IPS-NIHi11 (cell line): ENCODE measurements at places on chromosomes 3 and 15.
A peak's percentile ranks its signal among the peaks of the same experiment; 100 is the strongest.

DNA sequence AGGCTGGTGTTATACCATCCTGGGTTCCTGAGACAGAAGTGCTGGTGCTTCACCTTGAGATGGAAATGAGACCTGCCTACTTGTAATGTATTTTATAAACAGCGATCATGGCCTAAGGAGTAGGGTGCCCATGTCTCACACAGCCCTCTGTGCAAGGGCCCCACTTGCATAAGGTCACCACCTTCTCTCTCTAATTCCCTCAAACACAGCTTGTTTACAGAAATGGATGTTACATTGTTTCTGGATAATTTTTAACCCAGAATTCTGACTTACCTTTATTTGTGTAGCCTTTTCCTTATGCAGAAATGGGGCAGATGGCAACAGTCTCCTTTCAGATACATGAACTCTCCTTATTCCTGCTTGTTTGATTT is 95.1 kb upstream of the UMPS start:
- DNase-seq, result no peak

- DNase-seq, result peak; percentile 50
Measured at GRCh38 chr3:39707314-39707909, 102.0 kb upstream of the MYRIP start.

DNA sequence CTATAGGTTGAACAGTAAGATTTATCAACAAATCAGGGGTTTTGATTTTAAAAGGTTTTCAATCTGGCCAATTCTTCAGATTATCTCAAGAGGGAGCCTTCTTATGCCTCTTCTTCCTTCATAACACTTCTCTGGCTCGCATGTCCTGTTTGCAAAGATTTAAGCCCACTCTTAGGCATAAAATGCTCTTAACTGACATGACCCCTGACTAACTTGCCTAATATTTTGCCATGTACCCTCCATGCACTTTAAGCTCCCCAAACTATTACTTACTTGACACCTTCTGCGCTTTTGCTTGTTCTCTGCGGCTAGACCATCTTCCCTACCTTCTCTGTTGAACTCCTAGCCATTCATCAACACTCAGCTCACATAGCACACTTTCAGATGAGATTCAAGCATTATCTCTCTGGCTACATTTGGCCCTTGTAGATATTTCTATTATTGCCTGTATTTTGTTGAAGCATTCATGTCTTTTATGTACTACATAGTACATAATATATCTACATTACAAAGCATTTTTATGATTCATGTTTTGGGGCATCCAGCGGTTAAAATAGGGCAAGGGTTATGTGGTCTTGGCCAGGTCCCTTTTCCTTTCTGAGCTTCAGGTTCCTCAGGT is 1.0 kb upstream of the ARIH1 start:
- no peak for DNase-seq

DNA sequence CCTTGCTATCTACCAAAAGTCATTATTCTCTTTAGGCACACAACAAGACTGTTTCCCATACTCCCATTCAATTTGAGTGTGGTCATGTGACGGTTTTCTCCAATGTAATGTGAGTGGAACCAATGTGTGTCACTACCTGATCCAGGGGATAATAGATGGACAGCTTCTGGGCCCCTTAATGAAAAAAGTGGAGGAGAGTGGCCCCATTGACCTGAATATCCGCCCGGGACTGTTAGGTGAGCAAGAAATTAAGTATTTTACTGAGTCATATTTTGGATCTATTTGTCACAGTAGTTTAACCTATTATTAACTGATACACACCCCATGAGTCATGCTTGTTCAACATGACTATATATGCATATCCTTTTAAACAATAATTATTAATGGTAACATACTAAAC is 15.1 kb upstream of the ARID3B start:
- DNase-seq, result no peak

GRCh38 chr3:110405830-110406585 is 665.6 kb upstream of the NECTIN3 start:
- no peak for DNase-seq

DNA sequence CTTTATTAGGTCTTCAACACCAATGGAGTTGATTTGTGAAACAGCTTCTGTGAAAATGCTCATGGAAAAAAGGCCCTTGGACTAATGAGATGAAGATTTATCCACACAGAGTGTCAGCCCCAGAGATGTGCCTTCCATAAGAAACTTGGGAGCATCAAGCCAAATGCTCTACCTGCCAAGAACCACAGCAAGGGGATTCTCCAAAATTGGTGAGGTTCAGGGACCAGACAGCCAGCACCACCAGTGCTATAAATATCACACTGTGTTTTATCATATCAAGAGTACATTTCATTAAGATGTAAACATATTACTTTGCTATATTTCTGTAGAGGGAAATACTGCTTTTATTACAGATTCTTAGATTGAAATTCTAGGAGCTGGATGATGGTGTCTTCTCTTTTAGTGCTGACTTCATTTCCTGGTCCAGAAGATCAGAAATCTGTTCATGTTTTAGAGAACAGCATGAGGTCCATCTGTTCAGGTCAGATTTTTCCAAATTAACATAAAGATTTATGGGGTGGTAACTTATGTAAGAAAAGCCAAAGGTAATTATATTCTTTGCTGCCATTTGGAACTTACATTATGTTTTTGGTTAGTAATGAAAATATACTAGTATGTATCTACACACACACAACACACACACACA is 17.7 kb downstream of the SLC35G2 start:
- no peak for DNase-seq

DNA sequence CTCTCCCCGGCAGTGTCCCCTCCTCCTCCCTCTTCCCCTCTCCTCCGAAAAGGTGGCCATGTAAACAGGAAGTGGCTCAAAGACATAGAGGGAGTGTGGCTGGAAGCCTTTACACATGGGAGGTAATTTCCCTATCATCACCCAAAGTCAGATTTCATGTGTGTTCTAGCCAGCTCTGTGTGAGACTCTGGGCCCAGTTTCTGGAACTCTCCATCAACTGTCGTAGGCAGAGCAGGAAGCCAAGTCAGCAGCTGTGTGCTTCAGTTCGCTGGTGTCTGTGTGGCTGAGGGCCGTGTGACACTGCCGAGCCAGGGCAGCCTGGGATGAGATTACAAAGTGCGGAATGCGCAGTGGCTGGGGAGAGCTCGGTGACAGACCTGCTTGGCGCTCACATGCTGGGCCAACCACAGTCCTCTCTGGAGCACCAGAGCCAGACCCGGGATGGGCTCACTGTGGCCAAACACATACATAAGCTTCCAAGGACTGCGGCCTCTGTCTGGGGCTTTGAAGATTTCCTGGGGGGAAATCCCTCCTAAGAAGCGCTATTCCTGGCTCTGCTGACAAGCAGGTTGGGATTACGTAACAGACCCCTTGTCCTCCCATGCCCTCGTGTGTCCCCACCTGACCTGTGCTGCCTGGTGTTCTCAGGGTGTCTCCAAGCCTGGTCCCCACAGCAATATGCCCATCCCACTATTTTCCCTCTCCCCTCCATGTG is 50.7 kb downstream of the UMPS start:
- DNase-seq, result peak; percentile 44

GRCh38 chr3:147656023-147656422 is 246.9 kb downstream of the ZIC1 start:
- DNase-seq, result no peak

- DNase-seq, result no peak
Measured at GRCh38 chr3:168154089-168154488, 58.4 kb upstream of the GOLIM4 start.

- peak; percentile 50 for DNase-seq
Measured at GRCh38 chr3:15305359-15305844, 27.0 kb downstream of the SH3BP5 start.

GRCh38 chr15:68797599-68798345 is 22.9 kb downstream of the ANP32A start:
- peak; percentile 48 for DNase-seq
